ENCODE measurements at places on chromosomes 13 and 19.
A peak's percentile ranks its signal among the peaks of the same experiment; 100 is the strongest.

DNA sequence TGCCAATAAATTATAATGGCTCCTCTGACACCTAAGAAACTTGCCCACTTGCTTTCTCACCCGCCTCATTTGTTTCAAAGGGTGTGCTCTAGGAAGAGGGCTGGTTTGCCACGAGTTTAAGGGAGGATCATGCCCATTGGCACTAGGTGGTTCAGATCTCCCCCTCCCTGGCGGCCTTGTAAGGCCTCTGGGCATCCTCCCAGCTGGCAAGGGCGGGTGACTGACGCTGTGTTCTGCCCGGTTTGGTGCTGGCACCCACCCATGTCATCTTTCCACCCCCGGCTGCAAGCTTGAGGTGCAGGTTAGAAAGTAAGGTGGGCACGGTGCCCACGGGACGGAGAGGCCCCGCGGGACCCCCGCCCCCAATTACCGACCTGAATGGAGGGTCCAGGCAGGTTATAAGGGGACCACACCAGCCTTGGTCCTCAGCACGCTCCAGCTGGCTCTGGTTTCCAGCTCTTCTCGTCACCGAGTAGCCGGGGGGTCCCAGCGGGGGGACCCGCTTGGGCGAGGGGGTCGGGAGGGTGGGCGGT, 90.4 kb downstream of the PTPRS start:
- DNase-seq: no peak

DNA sequence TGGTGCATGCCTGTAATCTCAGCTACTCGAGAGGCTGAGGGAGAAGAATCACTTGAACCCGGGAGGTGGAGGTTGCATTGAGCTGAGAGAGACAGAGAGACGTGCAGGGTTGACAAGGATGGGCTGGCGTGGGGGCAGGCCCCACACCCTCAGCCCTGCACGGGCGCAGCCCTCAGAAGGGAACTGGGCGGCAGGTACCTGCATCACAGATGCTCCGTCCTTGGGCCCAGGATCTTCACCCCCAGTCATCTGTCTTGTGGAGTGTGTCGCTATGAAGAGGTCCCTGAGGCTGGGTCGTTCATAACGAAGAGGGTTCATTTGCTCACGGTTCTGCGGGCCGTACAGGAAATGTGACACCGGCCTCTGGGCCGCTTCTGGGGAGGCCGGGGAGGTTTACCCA, 20.3 kb downstream of the C2CD4C start:
- DNase-seq: no peak

DNA sequence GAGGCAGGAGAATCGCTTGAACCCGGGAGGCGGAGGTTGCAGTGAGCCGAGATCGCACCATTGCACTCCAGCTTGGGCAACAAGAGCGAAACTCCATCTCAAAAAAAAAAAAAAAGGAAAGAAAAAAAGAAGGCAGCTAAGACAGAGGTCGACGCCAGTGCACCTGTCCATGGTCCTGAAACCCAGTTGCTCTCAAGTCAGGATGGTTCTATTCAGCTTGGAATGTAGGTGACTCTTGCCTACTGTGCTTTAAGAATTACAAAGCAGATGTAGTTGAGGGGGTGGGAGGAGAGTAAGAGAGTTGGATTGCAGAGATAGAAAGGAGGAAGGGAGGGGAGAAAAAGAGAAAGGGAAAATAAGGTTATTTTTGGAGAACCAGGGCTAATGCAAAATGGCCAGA, 18.7 kb downstream of the CACNG7 start:
- DNase-seq: peak; percentile 18

- DNase-seq: peak; percentile 81
These were observed at the start of gene SSBP4 for GRCh38 chr19:18419195-18419698. TSS of gene SSBP4 (plus strand) at chr19:18419398. CDS start at chr19:18419649, 251 bp downstream.
